ENCODE measurements at places on chromosomes 4 and X. TPM values are rescaled to one million over a fixed set of nuclear protein-coding genes. Genes with fewer than 3 reads are reported as not detected.
A peak's percentile ranks its signal among the peaks of the same experiment; 100 is the strongest.

The PPEF1 gene
- not detected for total RNA-seq

The S100G gene
- not detected for total RNA-seq

The AVPR2 gene
- 0.09 TPM for total RNA-seq

DNA sequence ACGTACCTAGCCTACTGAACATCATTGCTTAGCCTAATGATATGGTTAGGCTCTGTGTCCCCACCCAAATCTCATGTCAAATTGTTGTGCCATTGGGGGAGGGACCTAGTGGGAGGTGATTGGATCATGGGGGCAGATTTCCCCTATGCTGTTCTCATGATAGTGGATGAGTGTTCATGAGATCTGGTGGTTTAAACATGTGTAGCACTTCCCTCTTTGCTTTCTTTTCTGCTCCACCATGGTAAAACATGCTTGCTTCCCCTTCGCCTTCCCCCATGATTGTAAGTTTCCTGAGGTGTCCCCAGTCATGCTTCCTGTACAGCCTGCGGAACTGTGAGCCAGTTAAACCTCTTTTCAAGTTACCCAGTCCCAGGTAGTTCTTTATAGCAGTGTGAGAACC is 102.6 kb downstream of the RAPGEF2 start:
- no peak for DNase-seq

- DNase-seq, result peak; percentile 21
Measured at GRCh38 chrX:47030339-47030738, 47.9 kb upstream of the RGN start.

DNA sequence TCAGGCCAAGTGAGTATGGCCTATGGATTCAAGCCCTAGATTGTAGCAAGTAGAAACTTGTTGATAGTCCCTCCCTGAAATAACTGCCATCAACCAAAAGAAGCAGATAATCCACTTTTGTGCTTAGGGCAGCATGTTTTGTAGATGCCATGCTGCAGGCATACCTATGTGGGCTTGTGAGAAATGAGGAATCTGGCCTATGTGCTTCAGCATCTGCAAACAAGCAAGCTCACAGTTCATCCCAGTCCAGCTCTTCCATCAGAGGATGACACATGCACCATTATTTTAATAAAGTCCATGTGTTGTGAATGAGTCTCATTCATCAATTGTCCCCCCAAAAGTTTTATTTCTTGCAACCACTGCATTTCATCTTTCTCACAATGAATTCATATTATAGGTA is 421.9 kb upstream of the DIPK2B start:
- DNase-seq, result no peak

Data from Caki2 (cell line).